ENCODE measurements at places on chromosomes 7 and 10.

DNA sequence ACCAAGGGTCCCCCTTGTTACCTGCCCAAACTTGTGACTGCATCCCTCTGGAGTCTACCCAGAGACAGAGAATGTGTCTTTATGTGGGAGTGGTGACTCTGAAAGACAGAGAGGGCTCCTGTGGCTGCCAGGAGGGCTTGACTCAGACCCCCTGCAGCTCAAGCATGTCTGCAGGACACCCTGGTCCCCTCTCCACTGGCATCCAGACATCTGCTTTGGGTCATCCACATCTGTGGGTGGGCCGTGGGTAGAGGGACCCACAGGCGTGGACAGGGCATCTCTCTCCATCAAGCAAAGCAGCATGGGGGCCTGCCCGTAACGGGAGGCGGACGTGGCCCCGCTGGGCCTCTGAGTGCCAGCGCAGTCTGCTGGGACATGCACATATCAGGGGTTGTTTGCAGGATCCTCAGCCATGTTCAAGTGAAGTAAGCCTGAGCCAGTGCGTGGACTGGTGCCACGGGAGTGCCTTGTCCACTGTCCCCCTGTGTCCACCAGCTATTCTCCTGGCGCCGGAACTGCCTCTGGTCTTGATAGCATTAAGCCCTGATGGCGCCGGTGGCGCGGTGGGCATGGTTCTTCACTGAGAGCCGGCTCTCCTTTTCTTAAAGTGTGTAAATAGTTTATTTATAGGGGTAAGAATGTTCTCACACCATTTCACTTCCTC is 19.4 kb upstream of the SH2D4B start:
- no peak for DNase-seq

- no peak for DNase-seq
Observed at GRCh38 chr7:40199076-40199802, 64.4 kb downstream of the SUGCT start.

- no peak for DNase-seq
Observed at GRCh38 chr7:129434675-129435318, 565 bp downstream of the STRIP2 start.

DNA sequence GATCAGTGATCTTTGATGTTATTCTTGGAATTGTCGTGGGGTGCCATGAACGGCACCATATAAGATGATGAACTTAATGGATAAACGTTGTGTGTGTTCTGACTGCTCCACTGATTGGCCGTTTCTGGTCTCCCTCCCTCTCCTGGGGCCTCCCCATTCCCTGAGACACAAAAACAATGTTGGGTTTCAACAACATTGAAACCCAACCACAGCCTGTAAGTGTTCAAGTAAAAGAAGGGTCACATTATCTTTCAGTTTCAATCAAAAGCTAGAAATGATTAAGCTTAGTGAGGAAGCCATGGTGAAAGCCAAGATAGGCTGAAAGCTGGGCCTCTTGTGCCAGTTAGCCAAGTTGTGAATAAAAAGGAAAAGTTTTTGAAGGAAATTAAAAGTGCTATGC is 19.5 kb downstream of the EN2 start:
- no peak for DNase-seq

DNA sequence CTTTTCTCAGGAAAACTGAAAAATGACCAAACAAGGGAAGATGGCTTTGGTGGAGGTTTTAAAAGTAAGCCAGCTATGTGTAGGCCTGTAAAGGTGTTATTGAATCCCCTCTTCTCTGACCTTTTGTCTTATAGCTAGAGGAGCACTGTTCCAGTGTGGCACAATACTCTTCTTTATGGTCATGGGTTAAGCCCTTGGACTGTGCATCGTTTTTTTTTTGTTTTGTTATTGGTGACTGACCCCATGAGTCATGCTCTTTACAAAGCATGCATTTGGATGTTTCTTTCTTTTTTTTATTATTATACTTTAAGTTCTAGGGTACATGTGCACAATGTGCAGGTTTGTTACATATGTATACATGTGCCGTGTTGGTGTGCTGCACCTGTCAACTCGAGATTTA is 19.6 kb upstream of the FAM25A start:
- DNase-seq = no peak

DNA sequence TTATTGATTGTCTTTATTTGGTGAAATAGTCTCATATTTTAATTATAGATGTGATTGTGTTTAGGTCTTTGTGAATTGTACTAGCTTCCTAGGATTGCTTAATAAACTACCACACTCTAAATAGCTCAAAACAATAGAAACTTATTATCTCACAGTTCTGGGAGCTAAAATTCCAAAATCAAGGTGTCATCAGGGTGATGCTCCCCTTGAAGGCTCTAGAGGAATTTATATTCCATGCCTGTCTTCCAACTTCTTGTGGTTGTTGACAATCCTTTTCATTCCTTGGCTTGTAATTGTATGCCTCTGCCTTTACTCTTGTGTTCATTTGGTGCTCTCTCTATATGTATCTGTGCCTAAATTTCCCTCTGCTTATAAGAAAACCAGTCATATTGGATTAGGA is 155.3 kb upstream of the AKR1E2 start:
- no peak for DNase-seq

- DNase-seq = no peak
Observed at GRCh38 chr10:120460186-120460585, 3.2 kb downstream of the PLPP4 start.

GRCh38 chr7:27763983-27764508 is 24.1 kb downstream of the TAX1BP1 start:
- no peak for DNase-seq

DNA sequence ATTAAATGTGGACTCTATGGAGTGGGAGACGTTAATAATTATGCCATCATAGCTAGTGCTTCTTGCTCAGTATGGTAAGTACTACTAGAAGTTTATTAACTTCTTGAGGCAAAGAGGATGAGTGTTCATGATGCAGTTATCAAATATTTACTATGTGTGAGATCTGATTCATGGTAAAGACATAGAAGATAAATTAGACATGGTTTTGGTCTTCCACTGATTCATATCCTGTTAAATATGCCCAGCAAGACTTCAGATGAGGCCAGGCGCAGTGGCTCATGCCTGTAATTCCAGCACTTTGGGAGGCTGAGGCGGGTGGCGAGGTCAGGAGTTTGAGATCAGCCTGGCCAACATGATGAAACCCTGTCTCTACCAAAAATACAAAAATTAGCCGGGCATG is 547.1 kb upstream of the ANKRD30A start:
- DNase-seq = no peak

- DNase-seq = no peak
Observed at GRCh38 chr7:148828965-148829364, 55.1 kb downstream of the EZH2 start.

DNA sequence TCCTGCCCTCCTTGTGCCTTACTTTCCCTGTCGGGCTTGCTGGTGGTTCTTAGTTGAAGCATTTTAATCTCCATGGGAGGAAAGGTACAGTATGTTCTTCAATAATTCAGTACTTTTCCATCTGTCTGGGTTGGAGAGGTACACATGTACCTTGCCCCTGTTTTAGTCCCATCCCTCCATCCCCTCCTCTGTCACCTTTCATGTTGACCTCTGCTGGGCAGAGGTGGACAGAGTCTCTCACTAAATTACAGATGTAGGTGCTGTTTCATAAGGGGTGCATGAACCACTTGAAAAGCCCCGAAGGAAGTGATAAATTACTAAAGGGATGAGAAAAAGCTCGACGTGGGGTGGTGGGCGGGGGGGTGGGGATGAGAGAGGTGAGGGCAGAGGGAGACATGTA is 5.4 kb downstream of the AGFG2 start:
- no peak for DNase-seq

GRCh38 chr10:52442576-52442975 is 128.5 kb downstream of the DKK1 start:
- no peak for DNase-seq

- DNase-seq = no peak
Observed at GRCh38 chr7:147053746-147054145, 937.1 kb downstream of the CNTNAP2 start.

GRCh38 chr10:73169320-73169719 is 1.4 kb downstream of the FAM149B1 start:
- DNase-seq = no peak

DNA sequence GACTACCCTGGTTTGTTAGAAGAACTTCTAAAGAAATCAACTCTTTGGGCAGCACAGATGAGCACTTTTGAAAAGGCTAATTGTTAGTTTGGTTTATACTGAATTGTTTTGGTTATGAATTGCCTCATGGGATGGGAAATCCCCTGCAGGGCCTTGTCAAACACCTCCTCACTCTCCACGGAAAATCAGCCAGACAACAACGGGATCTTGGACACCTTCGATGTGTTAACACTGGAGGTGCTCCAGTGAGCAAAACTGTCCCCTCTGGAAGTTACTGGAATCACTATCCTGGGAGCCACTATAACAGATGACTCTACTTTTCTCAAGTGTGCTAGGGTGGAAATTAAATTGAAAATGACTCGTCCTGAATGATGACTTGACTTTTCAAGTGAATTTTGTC is 38.7 kb downstream of the CDK6 start:
- no peak for DNase-seq

DNA sequence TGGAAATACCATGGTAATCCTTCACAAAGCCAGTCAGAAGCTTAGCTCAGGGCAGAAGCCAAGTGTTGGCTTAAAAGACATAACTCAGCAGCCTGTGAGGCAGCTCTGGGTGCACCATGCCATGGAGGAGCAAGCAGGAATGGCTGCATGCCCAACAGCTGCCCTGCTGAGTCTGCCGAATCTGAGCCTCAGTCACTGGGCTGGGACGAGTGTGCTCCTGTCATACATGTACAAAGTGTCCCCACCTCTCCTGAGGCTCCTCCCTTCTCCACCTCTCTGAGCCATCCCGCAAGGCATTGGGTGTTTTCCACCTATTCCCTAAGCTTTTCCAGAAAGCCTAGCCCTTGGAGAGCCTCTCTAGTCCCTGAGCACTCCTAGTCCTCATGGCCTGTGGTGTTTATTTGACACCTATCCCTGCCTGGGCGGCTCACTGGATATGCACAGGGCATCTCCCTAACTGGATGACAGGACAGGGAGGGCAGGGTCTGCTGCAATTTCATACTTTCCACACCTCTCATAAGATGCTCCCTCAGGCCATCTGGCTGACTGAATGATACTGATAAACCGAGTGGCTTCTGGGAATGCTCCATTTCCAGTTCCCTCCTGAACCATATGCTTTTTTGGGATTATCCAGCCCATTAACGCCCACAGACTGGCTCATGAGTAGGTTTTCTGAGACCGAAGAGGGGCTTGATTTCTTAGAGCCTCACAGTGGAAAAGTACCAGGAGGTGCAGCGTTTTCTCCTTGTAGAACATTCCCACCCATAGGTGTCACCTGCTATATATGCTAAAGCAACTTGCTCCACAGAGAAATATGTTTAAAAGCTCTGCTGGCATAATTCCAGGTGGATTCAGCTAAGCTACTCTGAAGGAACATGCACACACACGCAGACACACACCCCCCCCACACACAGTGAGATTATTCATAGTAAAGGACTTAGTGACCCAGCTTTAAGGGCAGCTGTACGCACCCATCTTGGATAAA is 199.3 kb downstream of the SNX10 start:
- DNase-seq = no peak

- DNase-seq = no peak
Observed at GRCh38 chr10:94315975-94316464, 46.7 kb downstream of the NOC3L start.

DNA sequence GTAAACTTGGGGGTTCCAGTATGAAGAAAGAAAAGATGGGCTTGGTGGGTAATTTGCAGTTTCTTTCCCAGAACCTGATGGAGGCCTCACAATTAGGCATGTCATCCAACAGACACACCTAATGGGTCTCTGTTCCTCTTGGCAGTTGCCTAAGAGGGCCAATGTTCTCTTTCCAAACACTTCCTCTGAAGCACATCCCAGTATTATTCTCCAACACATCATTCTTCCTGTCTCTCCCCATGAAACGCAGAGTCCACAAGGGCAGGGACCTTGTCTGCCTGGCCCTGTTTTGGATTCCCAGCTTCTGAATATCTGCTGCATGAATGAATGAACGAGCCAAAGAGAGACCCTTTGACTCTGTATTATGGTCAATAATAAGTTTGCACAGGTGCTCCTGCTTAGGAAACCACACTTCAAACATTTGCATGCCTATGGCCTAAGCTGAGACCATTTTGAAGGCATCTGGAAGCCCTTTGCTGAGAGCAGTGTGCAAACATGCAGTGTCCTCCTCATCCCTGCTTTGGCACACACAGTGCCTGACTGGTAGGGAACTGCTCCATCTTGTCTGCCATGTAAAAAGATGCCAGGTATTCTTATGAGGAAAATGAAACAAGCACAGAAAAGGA is 100.9 kb upstream of the CHST15 start:
- no peak for DNase-seq

- DNase-seq = no peak
Observed at GRCh38 chr7:42219447-42219846, 17.6 kb downstream of the GLI3 start.

DNA sequence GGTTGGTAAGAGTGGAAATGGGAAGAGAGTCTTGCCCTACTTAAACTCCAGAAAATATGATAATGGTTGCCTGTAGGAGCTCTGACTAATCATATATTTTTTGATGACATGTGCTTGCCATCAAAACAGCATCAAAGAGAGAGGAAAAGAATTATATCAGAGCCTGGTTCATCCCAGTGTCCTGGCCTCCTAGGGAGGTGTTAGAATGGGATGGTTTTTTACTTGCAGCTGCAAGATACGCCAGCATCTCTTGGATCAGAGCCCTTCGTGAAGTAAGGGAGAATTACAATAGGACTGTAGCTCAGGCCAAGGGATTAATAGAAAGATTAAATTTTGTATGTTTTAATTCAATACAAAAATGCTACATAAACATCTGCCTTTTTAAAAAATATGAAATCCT is 177.6 kb upstream of the HDAC9 start:
- DNase-seq = no peak

- DNase-seq = no peak
Observed at GRCh38 chr7:91039033-91039432, 225.2 kb upstream of the FZD1 start.

DNA sequence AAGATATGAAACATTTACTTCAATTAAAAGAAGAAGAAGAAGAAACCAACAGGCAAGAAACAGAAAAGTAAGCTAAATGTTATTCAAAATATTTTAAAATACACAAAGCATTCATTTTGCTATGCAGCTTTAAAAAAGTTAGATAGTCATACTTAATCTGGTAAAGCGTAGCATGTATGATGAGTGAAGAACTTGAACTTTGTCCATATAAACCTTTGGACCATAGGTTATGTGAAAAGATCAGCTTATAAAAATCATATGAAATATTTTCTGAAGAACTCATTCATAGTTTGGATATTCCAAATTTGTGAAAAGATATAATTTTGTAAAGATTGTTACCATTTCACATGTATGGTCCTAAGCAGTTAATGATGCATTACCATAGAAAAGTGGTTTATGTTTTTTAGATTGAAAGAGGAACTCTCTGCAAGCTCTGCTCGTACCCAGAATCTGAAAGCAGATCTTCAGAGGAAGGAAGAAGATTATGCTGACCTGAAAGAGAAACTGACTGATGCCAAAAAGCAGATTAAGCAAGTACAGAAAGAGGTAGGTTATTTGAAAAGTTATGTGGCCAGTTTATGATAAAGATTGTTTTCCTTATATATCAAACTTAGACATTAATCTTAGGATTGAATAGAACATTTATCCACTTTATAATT is 37.3 kb downstream of the KIF20B start:
- DNase-seq = no peak

All from NCI-H1930 (cell line).